Upper lobe of right lung (tissue), 1 donor: ENCODE measurements at places on chromosomes 6 and 20.
A peak's percentile ranks its signal among the peaks of the same experiment; 100 is the strongest.

GRCh38 chr6:33856031-33856590 lies 52.3 kb upstream of the MLN start:
- no peak for DNase-seq

- peak; percentile 88 for DNase-seq
Observed at GRCh38 chr6:166707045-166707444, 80.0 kb upstream of the RPS6KA2 start.

GRCh38 chr20:40955326-40955725 lies 73.3 kb upstream of the TOP1 start:
- DNase-seq, result no peak

- DNase-seq, result no peak
Observed at GRCh38 chr6:39931607-39932006, 2.7 kb downstream of the MOCS1 start.

DNA sequence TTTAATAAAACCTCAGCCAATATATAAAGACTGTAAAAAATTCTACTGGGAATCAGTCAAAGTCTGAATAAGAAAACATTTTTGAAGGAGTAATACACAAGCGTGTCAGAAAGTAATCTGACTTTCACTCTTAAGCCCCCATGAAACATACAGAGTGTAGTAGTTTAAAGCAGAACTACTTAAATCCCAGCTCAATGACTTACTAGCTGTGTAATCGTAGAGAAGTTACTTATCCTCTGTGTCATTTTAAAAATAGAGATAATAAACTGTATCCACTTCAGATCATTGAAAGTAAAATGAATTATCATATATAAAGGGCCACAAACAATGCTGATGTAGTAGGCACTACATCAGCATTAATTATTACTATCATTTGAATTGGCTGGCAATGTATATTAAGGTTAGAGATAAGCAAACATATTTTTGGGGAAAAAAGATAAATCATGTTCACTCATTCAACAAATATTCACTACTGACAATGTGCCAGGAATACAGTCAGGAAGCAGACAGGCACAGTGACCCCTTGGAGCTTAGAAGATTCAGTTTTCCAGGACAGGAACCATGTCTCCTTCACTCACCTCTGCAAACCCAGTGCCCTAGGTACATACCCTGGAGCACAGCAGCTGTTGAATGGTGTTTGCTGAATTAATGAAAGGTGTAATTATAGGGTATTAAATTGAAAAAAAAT lies 14.4 kb downstream of the REPS1 start:
- no peak for DNase-seq

DNA sequence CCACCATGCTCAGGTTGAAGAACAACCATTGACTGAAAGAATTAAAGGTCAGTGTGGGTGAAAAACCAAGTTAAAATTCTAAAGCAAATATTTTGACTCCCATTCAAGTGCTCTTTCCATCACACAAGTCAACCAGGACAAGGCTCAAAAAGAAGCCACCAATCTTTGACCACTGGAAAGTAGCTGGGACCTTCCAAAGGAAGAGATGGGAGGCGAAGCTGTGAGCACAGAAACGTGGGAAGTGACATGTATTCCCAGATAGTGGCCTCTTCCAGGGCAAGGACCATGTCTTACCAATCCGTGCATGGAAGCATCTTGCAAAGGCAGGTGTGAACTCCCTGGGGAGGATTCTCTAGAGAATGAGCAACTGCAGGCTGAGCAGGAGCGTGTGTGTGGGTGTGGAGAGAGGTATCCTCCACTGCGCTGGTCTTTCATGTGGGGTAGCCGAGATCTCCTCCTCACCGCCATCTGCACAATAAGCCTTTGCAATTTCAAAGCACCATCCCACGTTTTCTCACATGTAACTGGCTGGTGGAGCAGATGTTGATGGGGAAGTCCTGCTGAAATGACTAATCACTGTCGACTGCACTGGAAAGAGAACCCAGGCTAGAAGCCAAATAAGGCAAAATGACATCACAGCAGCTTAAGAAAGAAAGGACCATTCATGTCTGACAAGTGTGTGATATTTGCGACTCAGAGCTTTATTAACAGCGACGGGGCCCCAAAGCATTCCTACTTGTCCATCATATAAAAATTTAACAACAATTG lies 189.4 kb upstream of the RREB1 start:
- DNase-seq, result no peak

DNA sequence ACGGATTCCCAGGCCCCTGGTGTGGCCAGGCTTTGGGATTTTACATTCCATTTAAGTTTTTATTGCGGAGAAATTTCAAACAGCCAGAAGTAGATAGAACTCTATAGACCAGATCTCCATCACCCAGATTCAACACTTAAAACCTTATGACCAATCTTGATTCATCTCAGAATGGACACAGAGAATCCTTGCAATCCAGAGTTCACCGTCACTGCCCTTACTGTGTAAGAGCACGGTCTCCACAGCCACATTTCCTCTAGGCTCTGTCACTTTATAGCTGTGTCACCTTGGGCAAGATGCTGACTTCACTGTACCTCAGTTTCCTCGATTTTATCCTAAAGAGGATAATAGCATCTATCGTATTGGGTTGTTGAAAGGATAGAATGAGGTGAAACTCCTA lies 979 bp downstream of the ZNF133 start:
- no peak for DNase-seq

DNA sequence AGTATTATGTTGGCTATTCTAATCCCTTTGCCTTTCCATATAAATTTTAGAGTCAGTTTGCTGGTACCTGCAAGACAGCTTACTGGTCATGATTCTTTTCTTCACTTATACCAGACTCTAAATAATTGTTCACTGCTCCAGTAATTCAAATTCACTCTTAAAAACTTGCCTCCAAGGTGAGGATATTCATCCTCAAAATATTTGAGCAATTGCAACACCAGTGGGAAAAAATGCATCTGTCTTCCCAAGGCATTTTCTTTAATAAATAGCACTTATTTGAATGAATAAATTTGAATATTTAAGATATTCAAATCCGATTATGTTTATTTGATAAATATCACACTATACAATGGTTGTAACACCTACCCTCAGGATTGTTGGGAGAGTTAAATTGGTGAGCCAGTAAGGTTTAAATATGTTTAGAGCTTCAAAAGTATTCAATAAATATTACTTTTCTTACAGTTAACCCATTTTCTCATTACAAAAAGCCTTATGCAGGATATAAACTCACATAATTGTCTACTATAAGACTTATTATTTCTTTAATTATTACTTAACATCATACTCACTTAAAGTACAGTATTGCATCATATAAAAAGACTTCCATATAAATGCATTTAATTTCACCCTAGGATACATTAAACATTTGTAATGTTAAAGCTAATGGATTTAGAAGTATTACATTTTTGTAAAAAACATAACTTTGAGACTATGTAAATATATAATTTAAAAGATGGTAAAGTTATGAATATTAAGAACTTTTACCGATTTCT lies 285.6 kb downstream of the SAMD5 start:
- no peak for DNase-seq

DNA sequence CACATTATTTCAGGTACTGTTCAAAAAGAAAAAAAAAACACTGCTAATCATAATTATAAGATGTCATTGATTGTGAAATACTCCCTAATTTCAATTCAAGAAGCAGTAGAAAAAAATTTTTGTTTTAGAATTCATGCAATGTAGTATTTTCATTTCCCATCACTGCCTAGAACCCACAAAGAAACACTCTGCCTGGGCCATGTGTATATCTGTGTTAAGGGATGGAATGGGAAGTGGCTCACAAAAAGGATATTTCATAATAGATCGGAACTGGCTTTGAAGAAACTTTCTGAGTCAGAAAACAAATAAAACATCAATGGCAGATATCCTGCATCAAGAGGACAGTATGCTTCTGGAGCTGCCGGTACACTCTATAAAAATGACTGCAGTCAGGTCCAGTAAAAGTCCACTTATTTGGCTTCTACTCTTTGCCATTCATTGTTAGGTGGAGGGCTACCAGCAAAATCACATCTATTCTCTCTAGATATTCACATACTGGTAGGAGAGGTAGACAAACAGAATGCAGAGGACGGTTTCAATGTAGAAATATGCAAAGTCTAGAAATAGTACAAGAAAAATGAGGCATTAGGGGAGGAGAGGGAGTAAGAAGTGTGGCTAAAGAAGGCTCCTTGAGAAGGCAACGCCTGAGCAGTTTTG lies 135.0 kb upstream of the TNFAIP3 start:
- no peak for DNase-seq

GRCh38 chr6:34671801-34672656 lies 24.5 kb downstream of the ILRUN start:
- no peak for DNase-seq

GRCh38 chr20:55242853-55243252 lies 762.5 kb downstream of the CBLN4 start:
- DNase-seq, result no peak

DNA sequence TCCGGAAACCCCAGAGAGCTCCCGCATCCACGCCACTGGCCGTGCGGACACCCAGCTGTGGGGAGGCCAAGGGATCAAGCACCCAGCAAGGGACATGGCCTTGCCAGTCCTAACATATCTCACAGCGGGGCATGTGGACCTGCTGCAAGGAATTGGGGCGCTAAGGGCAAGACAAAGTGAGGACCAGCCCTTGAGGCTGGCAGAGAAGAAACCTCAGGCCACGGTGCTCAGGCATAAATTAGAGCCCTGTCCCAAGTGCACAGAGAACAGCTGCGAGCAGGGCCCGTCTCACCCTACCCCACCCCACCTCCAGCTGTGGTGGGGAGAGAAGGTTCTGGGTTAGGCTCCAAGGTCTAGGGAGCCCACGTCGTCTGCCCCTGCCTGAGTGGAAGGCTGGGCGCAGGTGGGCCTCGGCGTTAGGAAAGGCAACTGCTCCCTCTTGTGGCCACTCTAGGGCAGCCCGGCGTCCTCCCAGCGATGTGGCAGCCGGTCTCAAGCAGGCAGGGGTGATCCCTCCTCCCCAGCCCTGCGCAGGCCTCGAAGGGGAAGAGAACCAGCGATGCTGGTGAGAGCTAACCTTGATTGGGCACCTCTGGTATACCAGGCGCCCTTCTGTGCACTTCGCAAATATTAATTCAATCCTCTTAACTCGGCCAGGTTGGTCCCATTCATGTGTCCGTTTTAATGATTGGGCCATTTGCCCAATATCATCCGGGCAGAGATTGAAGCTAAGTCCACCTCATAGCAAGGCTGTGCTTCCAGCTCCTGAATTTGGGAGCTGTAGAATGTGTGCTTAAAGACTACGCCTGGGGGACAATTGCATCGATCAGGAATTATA lies 235.8 kb downstream of the NFATC2 start:
- DNase-seq, result peak; percentile 84

- DNase-seq, result no peak
Observed at GRCh38 chr6:138691595-138692057, 81.9 kb upstream of the CCDC28A start.

DNA sequence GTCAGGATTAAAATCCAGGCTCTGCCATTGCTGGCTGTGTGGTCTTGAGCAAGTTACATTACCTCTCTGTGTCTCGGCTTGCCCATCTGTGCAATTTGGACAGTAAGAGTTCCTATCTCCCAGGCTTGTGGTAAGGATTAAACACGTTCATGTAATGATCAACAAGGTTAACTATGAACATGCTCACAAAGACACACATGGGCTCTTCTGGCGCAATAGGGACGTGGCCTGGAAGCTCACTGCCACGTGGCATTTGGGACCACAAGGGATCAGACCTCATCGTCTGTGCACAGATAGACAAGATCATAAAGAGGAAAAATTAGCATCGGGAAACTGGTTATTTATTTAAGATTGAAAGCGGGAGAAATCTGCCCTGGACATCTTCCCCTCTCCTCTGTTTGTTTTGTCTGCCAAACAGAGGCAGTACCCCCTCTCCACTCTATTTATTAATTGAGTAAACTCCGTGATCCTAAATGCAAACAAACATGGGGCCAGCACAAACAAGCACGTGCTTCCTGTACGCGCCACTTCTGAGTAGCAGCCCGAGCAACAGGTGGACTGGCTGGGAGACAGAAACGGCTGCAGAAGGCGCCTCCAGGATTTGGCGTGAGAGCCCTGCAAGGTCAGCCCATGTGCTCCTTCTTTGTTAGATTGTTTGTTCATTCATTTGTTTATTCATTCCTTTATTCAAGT lies 95.0 kb downstream of the CDH26 start:
- DNase-seq, result no peak

DNA sequence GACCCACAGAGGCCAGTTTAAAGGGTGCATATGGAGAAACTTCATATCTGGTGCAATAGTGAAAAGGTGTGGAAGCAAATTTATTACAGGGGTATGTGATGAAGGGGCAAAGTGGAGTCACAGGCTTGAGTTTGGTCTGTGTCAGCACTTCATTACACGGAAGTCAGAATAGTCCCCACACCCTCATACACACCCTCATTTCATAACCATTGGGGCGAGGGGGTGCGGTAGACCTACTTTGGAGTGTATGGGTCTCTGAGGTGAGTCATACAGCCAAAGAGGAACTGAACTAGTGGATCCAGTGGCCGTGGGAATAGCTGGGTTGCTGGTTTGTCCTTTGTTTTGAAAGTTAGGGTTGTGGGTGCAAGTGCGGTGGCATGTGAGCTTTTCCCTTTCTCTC lies 3.3 kb downstream of the TM9SF4 start:
- DNase-seq, result peak; percentile 68

GRCh38 chr20:62795023-62795761 lies 1.1 kb upstream of the MRGBP start:
- DNase-seq, result peak; percentile 80

GRCh38 chr6:158255989-158256601 lies 56.2 kb upstream of the TULP4 start:
- no peak for DNase-seq

- DNase-seq, result no peak
Observed at GRCh38 chr6:24659561-24659960, 7.1 kb downstream of the TDP2 start.

DNA sequence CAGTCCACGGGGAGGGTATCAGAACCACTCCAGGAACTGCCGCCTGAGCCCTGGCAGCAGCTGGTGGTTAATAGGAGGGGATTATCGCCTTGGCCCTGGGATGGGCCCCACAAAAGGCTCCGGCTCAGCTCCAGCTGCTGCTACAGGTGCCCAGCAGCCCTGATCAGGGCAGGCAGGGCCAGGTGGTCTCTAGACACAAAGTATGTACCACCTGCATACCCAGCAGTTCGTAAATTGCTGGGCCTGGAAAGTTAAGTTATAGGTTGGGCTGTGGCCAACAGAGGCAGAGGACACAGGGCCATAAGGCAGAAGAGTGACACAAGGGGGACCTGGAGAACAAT lies 35.1 kb downstream of the RRBP1 start:
- peak; percentile 39 for DNase-seq
